ENCODE measurements at places on chromosomes 1 and 21. TPM values are rescaled to one million over a fixed set of nuclear protein-coding genes. Genes with fewer than 3 reads are reported as not detected.

GRCh38 chr1:113042285-113043143 is 30.5 kb upstream of the LRIG2 start:
- no peaks in the 10 kb centered on the region for H3K4me1 ChIP-seq
- H3K27me3 ChIP-seq, result no peaks in the 10 kb centered on the region
- peak; percentile 69 for DNase-seq
- H3K4me3 ChIP-seq, result no peak overlapping the region
- no peaks in the 10 kb centered on the region for H3K36me3 ChIP-seq

DNA sequence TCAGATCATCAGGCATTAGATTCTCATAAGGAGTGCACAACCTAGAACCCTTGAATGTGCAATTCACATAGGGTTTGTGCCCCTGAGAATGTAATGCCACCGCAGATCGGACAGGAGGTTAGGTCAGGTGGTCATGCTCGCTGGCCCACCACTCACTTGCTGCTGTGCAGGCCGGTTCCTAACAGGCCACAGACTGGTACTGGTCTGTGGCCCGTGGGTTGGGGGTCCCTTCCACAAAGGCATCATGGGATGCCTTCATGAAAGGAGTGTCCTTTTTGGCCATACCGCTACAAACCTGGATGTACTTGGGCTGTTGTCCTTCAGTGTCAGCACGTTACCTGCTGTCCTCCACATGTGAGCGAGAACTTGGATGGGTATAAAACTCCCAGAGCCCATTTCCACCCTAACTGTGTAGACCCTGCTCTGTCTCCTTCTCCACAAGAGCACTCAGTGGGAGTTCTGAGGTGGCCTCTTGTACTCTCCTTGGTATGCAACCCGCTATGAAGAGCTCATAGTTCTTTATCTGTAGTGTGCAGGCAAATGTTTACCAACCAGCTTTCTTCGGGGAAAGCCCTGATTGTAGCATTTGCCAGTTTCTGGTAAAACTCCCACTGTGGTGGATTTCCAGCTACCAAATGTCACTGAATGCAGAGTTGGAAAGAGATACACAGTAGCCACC is 41.7 kb upstream of the SLC19A1 start:
- no peak overlapping the region for H3K4me3 ChIP-seq
- H3K36me3 ChIP-seq, result no peaks in the 10 kb centered on the region
- H3K4me1 ChIP-seq, result no peaks in the 10 kb centered on the region
- no peak for DNase-seq
- no peaks in the 10 kb centered on the region for H3K27me3 ChIP-seq
- no peak overlapping the region for H3K27ac ChIP-seq

GRCh38 chr1:238360474-238360873 is 469.8 kb upstream of the ZP4 start:
- no peaks in the 10 kb centered on the region for H3K4me1 ChIP-seq
- no peak for DNase-seq
- no peaks in the 10 kb centered on the region for H3K27me3 ChIP-seq
- H3K36me3 ChIP-seq, result no peaks in the 10 kb centered on the region

ABCA4 gene
- 0.41 TPM for total RNA-seq

- H3K27me3 ChIP-seq, result no peaks in the 10 kb centered on the region
- DNase-seq, result no peak
- H3K4me3 ChIP-seq, result no peak overlapping the region
- H3K4me1 ChIP-seq, result no peaks in the 10 kb centered on the region
- H3K36me3 ChIP-seq, result no peaks in the 10 kb centered on the region
Observed at GRCh38 chr1:33846861-33847260, 17.0 kb upstream of the HMGB4 start.

- H3K36me3 ChIP-seq, result peaks cover 37% of the 10 kb centered on the region
- H3K4me3 ChIP-seq, result no peak overlapping the region
- DNase-seq, result no peak
- H3K27me3 ChIP-seq, result no peaks in the 10 kb centered on the region
- no peak overlapping the region for H3K27ac ChIP-seq
- H3K4me1 ChIP-seq, result no peaks in the 10 kb centered on the region
Observed at GRCh38 chr1:151294742-151295462, 12.8 kb downstream of the ZNF687 start.

THEM5 gene
- not detected for total RNA-seq

- no peaks in the 10 kb centered on the region for H3K36me3 ChIP-seq
- no peak for DNase-seq
- H3K27me3 ChIP-seq, result no peaks in the 10 kb centered on the region
- no peaks in the 10 kb centered on the region for H3K4me1 ChIP-seq
Observed at GRCh38 chr1:10610901-10611600, 136.3 kb downstream of the PEX14 start.

DNA sequence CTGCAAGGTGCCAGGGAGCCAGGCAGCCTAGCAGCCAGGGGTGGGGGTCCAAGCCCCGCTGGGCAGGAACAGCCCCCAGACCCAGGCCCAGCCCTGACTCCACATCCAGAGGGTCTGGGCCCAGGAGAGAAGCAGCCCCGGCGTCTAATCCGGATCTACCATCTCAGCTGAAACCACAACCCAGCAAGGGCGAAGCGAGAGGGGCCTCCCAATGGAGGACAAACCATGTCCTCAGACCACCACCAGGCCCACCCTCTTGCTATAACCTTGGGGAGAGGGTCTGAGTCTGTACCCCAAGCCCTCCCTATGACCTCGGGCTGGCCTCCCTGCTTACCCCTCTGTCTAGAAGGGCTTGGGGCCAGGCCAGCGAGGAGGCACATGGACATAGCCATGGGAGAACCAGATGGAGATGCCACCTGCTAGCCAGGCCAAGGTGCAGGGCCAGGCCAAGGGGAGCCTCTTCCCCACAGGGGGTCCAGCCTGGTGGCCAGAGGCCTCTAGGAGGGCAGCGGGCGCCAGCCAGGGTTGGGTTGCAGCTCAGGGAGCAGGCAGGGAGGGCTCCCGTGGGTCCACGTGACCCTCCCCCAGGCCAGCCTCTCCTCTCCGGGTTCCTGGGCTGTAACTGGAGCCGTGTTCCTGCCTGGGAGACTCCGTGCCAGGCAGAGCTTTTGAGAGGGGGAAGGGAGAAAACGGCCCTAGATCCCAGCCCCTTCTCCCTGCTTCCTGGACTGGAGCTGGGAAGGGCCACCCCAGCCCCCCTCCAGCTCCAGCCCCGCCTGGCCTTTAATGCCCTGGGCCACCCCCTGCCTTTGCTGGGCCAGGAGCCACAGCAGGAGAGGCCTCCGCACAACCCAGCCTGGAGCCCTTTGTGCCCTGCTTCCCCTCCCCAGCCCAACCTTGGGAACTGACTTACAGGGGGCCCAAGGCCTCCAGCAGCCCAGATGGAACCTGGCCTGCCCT is 2.5 kb downstream of the WNT9A start:
- no peak for DNase-seq
- no peaks in the 10 kb centered on the region for H3K27me3 ChIP-seq
- no peak overlapping the region for H3K4me3 ChIP-seq
- no peaks in the 10 kb centered on the region for H3K36me3 ChIP-seq
- H3K27ac ChIP-seq, result peak overlapping the region; percentile 70

GRCh38 chr1:95223110-95223509 is 10.9 kb upstream of the RWDD3 start:
- DNase-seq, result no peak
- no peaks in the 10 kb centered on the region for H3K4me1 ChIP-seq
- H3K27ac ChIP-seq, result no peak overlapping the region
- no peaks in the 10 kb centered on the region for H3K36me3 ChIP-seq
- H3K4me3 ChIP-seq, result no peak overlapping the region

DNA sequence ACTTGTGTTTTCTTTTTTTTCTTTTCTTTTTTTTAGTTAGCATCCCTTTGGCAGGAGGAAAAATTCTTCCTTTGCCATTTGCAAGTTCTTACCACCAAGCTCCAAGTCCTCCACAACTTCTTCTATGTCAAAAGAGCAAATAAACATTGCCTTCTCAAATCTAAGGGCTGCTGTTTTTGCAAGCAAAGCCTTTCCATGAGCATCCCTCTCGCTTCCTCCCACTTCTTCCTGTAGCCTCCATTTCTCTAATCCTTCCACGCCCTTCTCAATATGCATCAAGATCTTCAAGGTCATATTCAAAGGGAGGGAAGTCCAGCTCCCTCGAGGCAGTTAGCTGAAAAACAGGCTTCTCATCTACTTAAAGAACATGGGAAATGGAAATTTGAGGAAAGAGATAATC is 147.1 kb downstream of the ADSS2 start:
- H3K4me3 ChIP-seq, result no peak overlapping the region
- H3K27ac ChIP-seq, result no peak overlapping the region
- DNase-seq, result no peak
- H3K27me3 ChIP-seq, result no peaks in the 10 kb centered on the region
- H3K4me1 ChIP-seq, result no peaks in the 10 kb centered on the region
- H3K36me3 ChIP-seq, result no peaks in the 10 kb centered on the region

- H3K4me3 ChIP-seq, result no peak overlapping the region
- H3K27me3 ChIP-seq, result no peaks in the 10 kb centered on the region
- no peaks in the 10 kb centered on the region for H3K4me1 ChIP-seq
- peak; percentile 49 for DNase-seq
Observed at GRCh38 chr21:35390013-35390776, 341.1 kb upstream of the RUNX1 start.

PLA2G2F gene
- total RNA-seq, result 0.23 TPM

DNA sequence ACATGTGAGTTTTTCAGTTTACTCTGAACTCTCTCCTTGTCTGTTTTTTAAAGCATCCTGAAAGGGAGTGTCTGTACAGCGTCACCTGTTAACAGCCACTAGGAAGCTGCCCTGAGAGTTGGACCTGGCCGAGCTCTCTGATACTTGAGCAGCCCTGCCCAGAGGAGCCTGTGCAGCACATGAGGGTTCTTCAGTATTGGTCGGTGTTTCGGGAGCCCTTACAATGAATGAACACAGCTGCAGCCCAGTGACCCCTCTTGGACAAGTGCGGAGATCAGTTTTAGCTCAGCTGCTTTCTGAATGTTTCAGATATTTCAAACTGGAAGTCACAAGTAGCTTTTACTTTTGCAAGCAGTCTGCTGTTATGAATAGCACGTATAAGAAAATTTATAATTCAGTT is 39.2 kb downstream of the ADARB1 start:
- no peaks in the 10 kb centered on the region for H3K4me1 ChIP-seq
- no peak overlapping the region for H3K27ac ChIP-seq
- no peak for DNase-seq
- H3K27me3 ChIP-seq, result no peaks in the 10 kb centered on the region
- no peaks in the 10 kb centered on the region for H3K36me3 ChIP-seq
- H3K4me3 ChIP-seq, result no peak overlapping the region

DNA sequence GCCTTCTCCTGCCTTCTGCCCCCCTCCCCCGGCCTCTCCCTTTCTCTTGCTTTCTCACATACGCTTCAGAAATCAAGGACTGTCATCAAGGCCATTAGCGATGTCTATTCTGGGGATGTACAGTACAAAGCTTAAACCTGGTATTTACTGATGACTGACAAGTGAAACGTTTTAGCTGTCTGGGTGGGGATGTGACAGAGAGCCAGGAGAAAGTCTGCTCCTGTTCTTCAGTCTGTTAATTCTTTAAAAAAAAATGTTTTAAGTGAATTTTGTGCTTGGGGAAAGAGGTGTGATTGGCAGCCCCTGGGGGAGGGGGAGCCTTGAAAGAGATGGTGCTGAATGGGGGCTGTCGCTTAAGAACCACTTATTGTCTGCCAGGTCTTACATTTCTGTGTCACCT is 283.0 kb upstream of the PLXNA2 start:
- no peak for DNase-seq
- no peak overlapping the region for H3K4me3 ChIP-seq
- H3K36me3 ChIP-seq, result no peaks in the 10 kb centered on the region
- no peaks in the 10 kb centered on the region for H3K27me3 ChIP-seq
- H3K27ac ChIP-seq, result no peak overlapping the region
- no peaks in the 10 kb centered on the region for H3K4me1 ChIP-seq

DNA sequence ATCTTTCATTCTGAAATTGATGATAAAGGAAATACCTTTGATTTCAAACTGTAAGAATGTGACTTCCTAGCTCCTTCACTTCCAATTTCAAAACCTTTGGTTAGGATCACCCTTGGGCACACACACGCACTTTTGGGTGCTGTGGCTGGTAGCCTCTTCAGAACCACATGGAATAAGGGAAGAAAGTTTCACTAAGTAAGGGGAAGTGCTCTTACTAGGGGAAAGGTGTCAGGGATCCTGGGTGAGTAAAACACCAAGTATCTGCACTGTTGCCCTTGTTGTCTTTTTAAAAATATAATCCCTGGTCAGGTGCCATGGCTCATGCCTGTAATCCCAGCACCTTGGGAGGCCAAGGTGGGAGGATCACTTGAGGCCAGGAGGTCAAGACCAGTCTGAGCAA is 132.4 kb downstream of the SDCCAG8 start:
- H3K4me3 ChIP-seq, result no peak overlapping the region
- H3K27me3 ChIP-seq, result no peaks in the 10 kb centered on the region
- H3K4me1 ChIP-seq, result no peaks in the 10 kb centered on the region
- H3K36me3 ChIP-seq, result no peaks in the 10 kb centered on the region
- no peak overlapping the region for H3K27ac ChIP-seq
- DNase-seq, result no peak

DNA sequence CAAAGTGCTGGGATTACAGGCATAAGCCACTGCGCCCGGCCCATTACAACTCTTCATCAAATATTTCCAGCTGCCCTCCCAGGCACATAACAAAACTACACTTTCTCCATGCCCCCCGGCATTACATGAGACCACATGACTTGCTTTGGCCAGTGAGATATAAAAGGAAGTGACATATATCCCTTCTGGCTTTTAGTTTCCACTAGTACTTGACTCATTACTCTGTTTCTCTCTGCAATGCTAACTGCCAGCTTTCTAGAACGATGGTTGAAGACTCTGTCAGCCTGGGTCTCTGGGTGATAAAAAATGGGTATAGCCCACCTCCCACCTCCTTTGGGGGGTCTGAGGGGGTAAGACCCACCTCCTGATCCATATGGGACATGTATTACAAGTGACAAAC is 24.2 kb downstream of the ABL2 start:
- H3K4me1 ChIP-seq, result no peaks in the 10 kb centered on the region
- no peak for DNase-seq
- no peak overlapping the region for H3K4me3 ChIP-seq
- no peak overlapping the region for H3K27ac ChIP-seq

DNA sequence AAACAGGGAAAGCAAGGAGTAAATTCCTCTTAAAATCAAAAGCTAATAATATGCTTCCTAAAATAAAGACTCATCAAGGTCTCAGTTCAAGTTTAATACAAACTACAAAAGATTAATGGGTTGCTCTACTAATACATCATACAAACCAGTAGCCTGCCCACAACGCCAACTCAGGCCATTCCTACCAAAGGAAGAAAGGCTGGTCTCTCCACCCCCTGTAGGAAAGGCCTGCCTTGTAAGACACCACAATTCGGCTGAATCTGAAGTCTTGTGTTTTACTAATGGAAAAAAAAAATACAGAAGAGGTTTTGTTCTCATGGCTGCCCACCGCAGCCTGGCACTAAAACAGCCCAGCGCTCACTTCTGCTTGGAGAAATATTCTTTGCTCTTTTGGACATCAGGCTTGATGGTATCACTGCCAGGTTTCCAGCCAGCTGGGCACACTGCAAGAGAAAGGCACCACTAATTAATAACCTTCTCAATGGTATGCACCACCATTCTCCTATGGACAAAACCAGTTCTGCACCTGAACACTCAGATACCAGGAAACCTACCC is 10.6 kb downstream of the PRDX1 start:
- no peaks in the 10 kb centered on the region for H3K4me1 ChIP-seq
- peaks cover 22% of the 10 kb centered on the region for H3K36me3 ChIP-seq
- no peak for DNase-seq
- H3K27ac ChIP-seq, result no peak overlapping the region
- no peaks in the 10 kb centered on the region for H3K27me3 ChIP-seq
- no peak overlapping the region for H3K4me3 ChIP-seq
